ENCODE measurements at places on chromosomes 12 and 14. TPM values are rescaled to one million over a fixed set of nuclear protein-coding genes. Genes with fewer than 3 reads are reported as not detected.

DNA sequence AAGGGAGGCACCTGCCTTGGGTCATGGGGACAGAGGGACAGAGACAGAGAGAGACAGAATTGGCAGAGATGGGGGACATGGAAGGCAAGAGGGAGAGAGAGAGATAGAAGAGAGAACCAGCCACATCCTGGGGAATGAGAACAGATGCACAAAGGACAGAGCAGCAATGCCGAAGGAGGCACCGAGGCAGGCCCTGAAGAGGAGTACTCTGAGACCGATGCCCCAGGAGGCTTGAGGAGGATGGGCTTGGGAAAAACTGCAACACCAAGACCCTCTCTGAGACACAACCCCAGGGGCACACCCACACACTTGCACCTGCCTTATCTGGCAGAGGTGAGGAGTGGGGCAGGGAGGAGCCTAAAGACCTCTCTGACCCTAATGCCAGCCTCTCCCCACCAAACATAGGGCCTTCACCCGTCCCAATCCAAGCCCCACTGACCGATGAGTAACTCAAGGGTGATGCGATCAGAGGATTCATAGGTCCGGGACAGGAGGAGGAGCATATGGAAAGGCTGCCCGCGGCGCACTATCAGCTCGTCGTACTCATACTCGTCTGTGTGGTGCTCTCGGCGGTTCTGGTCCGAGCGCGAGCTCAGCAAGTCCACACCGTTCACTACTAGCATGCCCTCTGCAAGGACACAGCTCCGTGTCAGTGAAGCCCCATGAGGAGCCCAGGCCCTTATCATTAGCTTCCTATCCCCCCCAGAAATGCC, 1.6 kb downstream of the TGM1 start:
- H3K36me3 ChIP-seq, result no peaks in the 10 kb centered on the region
- H3K27me3 ChIP-seq, result no peaks in the 10 kb centered on the region
- no peaks in the 10 kb centered on the region for H3K4me1 ChIP-seq
- no peak overlapping the region for H3K4me3 ChIP-seq
- DNase-seq, result no peak
- H3K27ac ChIP-seq, result peak overlapping the region; percentile 94

GRCh38 chr12:77152623-77153193, 87.3 kb upstream of the E2F7 start:
- DNase-seq, result no peak
- peaks cover 6% of the 10 kb centered on the region for H3K4me1 ChIP-seq
- H3K36me3 ChIP-seq, result no peaks in the 10 kb centered on the region
- no peak overlapping the region for H3K27ac ChIP-seq
- H3K27me3 ChIP-seq, result peaks cover 3% of the 10 kb centered on the region
- H3K4me3 ChIP-seq, result no peak overlapping the region

DNA sequence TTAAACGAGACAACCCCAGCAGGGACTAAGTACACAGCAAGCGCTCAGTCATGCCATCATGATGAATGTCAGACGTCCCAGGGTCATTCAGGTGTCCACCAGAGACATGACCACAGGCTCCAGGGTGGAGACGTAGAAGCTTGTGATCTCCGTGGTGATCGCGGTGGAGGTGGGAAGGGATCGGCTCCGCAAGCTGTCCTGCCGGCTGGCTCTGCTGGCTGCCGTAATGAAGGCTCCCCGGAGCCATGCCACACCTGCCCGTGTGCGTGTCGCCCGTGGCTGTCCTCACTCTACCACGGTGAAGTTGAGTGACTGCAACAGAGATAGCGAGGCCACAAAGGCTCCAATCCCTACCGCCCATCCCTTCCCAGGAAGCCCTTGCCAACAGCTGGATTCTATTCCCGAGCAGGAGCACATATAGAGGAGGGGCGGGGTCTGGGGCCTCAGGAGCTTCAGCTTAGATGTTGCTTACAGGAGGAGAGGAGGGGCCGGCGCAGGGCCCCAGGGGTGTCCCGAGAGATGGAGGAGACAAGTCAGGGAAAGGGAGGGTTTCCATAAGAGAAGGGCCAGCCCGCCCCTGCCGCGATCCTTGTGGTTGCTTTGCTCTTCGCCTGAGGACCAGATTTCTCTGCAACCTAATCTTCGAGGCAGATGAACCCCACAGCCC, 332.6 kb upstream of the SFSWAP start:
- no peaks in the 10 kb centered on the region for H3K36me3 ChIP-seq
- DNase-seq, result no peak
- H3K27me3 ChIP-seq, result peaks cover 6% of the 10 kb centered on the region
- no peak overlapping the region for H3K4me3 ChIP-seq

DNA sequence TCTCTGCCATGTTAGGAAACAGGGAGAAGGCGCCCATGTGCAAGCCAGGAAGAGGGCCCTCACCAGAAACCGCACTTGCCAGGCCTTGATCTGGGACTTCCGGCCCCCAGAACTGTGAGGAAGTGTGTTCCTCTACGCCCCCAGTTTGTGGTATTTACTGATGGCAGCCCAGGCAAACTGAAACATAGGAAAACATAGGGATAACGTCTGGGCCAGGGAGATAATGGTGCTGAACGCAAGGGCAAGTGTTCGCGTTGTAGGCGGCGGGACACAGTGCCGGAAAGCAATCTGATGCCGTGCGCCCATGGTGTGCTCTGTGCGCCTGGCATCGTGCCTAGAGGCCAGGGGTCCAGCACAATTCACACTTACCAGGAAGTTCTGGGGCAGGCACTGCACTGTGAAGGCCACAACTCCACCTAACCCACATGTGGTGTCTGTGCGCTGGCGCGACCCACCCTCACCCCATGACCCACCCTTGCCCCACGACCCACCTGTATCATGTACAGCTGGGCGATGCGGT, 53.6 kb downstream of the ARL6IP4 start:
- no peaks in the 10 kb centered on the region for H3K27me3 ChIP-seq
- no peak overlapping the region for H3K27ac ChIP-seq
- no peak overlapping the region for H3K4me3 ChIP-seq
- no peak for DNase-seq

DNA sequence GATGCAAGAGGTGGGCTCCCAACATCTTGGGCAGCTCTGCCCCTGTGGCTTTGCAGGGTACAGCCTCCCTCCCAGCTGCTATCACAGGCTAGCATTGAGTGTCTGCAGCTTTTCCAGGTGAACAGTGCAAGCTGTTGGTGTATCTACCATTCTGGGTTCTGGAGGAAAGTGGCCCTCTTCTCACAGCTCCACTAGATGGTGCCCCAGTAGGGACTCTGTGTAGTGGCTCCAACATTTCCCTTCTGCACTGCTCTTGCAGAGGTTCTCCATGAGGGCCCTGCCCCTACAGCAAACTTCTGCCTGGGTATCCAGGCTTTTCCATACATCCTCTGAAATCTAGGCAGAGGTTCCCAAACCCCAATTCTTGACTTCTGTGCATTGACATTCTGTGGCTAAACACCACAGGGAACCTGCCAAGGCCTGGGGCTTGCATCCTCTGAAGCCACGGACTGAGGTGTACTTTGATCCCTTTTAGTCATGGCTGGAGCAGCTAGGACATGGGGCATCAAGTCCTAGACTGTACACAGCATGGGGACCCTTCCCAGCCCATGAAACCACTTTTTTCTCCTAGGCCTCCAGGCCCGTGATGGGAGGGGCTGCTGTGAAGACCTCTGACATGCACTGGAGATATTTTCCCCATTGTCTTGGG, 24.0 kb upstream of the SLC38A1 start:
- H3K4me1 ChIP-seq, result no peaks in the 10 kb centered on the region
- H3K36me3 ChIP-seq, result no peaks in the 10 kb centered on the region
- peaks cover 9% of the 10 kb centered on the region for H3K27me3 ChIP-seq
- no peak overlapping the region for H3K27ac ChIP-seq
- DNase-seq, result no peak

GRCh38 chr14:43249591-43249990, 1257.5 kb downstream of the FSCB start:
- peaks cover 4% of the 10 kb centered on the region for H3K36me3 ChIP-seq
- H3K27me3 ChIP-seq, result no peaks in the 10 kb centered on the region
- no peak overlapping the region for H3K4me3 ChIP-seq
- H3K27ac ChIP-seq, result no peak overlapping the region
- no peaks in the 10 kb centered on the region for H3K4me1 ChIP-seq

DNA sequence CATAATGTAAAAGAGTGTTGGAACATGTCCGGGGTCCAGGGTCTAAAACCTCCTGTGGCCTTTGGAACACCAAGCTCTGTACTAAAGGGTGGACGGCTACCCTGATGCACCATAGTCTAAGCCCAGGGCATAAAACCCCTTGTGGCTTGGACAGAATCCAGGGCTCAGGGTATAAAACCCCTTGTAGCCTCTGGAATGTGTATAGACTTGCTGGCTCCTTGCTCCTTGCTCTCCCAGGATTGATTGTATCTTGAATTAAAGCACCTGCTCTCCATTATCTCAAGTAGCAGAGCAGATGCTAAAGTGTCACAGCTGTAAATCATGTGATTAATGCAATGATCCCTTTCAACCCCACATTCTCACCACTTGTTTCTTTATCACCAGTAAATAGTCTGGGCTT, 556.5 kb downstream of the LRFN5 start:
- H3K27ac ChIP-seq, result no peak overlapping the region
- H3K4me3 ChIP-seq, result no peak overlapping the region
- peaks cover 3% of the 10 kb centered on the region for H3K36me3 ChIP-seq

DNA sequence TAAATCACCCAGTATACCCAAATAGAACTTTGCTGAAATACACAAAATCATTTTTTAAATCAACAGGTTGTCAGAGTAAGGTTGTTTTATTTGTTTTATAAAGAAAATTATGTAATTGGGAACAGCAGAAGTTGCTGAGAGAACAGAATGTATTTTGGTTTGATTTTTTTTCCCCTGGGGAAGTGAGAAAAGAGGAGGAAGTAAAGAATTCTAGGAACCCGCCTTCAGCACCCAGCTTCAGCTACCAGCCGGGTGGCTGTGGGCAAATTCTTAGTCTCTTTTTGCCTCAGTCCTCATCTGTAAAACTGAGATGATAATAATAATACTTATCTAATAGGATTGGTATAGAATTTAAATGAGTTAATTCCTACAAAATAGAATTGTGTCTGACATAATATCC, 119.4 kb downstream of the SRGAP1 start:
- peaks cover 17% of the 10 kb centered on the region for H3K4me1 ChIP-seq
- H3K4me3 ChIP-seq, result no peak overlapping the region
- H3K36me3 ChIP-seq, result no peaks in the 10 kb centered on the region
- H3K27me3 ChIP-seq, result no peaks in the 10 kb centered on the region
- no peak for DNase-seq

DNA sequence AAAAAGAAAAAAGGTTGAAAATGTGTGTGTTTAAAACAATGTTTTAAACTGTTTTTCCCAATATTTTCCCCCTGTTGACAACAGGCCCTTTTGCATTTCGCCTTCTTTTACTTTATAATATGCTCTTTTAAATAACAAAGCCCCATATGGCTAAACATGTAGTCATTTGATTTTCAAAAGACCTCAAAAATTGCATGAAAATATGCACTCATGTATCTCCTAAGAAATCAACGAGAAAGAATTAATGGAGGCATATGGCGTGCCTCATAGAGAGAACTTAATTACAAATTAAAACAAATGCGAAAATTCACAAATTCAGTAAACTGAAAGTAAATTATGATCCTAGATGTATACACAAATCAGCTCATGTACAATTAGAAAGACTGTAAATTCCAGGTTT, 202.6 kb upstream of the FOXN3 start:
- peaks cover 23% of the 10 kb centered on the region for H3K27me3 ChIP-seq
- DNase-seq, result no peak
- H3K27ac ChIP-seq, result no peak overlapping the region
- H3K36me3 ChIP-seq, result no peaks in the 10 kb centered on the region
- H3K4me3 ChIP-seq, result peak overlapping the region; percentile 73
- peaks cover 44% of the 10 kb centered on the region for H3K4me1 ChIP-seq

DNA sequence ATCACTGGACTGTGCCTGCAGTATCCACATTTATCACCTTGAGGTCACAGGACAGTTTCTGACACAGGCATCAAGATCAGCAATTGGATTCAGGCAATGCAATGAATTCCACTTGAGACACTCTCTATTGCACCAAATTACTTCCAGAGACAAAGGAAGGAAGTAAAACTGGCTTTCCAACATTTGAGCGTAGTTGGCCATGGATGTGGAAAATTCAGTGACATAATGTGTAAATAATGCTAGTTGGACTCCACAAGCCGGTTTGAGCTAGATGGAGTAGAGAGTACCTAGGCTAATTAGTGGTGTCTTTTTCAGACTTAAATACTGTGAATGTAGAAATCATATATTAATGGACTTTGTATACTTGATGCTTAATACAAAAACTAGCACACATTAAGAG, 168.3 kb upstream of the SYT1 start:
- no peak overlapping the region for H3K4me3 ChIP-seq
- DNase-seq, result no peak
- no peaks in the 10 kb centered on the region for H3K4me1 ChIP-seq
- H3K27me3 ChIP-seq, result no peaks in the 10 kb centered on the region
- no peaks in the 10 kb centered on the region for H3K36me3 ChIP-seq

DNA sequence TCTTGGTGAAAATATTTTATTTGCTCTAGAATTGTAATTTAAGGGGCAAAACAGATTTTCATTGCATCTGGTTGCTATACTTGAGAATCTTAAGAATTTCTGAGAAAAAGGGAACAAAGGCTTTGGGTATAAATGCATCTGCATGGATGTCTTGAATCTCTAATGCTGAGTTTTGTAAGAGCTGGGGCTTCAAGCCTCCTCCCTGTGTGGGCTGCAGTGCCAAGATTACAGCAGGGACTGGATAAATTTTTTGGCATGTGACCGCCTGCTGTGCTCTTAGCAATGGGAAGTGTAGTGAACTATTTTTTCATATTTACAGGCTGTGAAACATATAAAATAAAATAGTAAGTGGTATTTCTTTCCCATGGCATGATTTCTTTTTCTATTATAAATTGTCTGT, 70.0 kb downstream of the SLC38A6 start:
- no peaks in the 10 kb centered on the region for H3K27me3 ChIP-seq
- H3K4me1 ChIP-seq, result peaks cover 8% of the 10 kb centered on the region
- H3K27ac ChIP-seq, result no peak overlapping the region
- H3K36me3 ChIP-seq, result peaks cover 21% of the 10 kb centered on the region

GRCh38 chr12:21773263-21773741, 1.2 kb downstream of the KCNJ8 start:
- peaks cover 48% of the 10 kb centered on the region for H3K27me3 ChIP-seq
- H3K4me1 ChIP-seq, result peaks cover 21% of the 10 kb centered on the region
- no peak overlapping the region for H3K27ac ChIP-seq
- peak; percentile 36 for DNase-seq
- H3K4me3 ChIP-seq, result peak overlapping the region; percentile 74
- H3K36me3 ChIP-seq, result peaks cover 2% of the 10 kb centered on the region

DNA sequence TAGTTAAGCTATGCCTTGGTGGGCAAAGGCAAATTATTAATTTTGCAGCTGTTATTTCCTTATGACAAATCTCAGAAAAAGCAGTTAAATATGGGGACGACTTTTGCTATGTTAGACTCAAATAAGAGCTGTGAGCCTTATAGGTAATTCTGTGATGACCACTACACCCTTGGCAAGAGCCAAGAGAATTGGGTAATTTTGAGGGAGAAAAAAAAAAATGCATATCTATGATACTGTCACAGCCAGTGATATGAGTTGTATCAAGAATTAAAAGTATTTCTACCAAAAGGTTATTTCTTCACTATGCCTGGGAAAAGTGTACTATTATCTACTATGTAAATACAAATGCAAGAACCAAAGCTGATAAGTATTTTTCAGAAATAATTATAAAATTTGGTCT, 43.9 kb downstream of the SCAF11 start:
- no peak overlapping the region for H3K4me3 ChIP-seq
- H3K27me3 ChIP-seq, result no peaks in the 10 kb centered on the region
- H3K4me1 ChIP-seq, result no peaks in the 10 kb centered on the region

- H3K4me3 ChIP-seq, result peak overlapping the region; percentile 85
- H3K27me3 ChIP-seq, result peaks cover 18% of the 10 kb centered on the region
- peaks cover 34% of the 10 kb centered on the region for H3K36me3 ChIP-seq
- DNase-seq, result peak; percentile 94
These were observed 6.0 kb downstream of the ZNF219 start for GRCh38 chr14:21092273-21093011.

The CLEC14A gene
- not detected for total RNA-seq

The RDH16 gene
- total RNA-seq, result 0.44 TPM

The NTS gene
- total RNA-seq, result 0.40 TPM

The PTPN21 gene
- 25.3 TPM for total RNA-seq

The RARG gene
- 5.4 TPM for total RNA-seq

The TAS2R31 gene
- total RNA-seq, result 2.1 TPM

The DACT1 gene
- 5.2 TPM for total RNA-seq

The WIF1 gene
- not detected for total RNA-seq
